Fibroblast of skin of right biceps (primary cell): ENCODE measurements at places on chromosomes 2 and 18.

DNA sequence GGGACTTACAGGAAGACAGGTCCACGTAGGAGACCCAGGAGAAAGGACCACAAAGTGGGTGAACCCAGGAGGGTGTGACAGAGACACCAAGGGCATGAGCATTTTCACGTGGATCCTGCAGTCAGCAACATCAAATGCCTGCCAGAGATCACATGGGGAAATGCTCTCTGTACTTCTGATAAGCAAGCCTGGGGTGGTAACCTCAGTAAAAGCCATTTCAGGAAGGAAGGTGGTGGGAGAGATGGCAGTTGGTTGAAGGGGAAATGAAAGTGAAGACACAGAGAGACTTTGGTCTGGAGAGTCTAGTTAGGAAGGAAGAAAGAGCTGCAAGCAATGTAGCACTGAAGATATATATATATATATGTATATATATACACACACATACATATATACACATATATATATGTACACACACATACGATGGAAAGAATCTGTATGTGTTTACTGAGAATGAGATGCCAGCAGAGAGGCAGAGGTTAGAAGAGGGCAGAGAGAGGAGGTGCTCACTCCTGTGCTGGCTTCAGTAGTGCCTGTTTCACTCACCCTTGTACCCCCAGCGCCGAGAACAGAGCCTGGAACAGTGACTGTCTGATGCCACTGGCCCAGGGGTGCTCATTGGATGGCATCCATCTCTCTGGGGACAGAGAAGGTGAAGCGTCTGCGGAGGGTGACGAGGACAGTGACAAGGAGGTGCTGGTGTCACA is 314.9 kb downstream of the AFF3 start:
- DNase-seq: no peak

- no peak for DNase-seq
Measured at GRCh38 chr18:29596959-29597358, 1420.0 kb upstream of the CDH2 start.

GRCh38 chr2:47838249-47838648 is 55.3 kb downstream of the MSH6 start:
- no peak for DNase-seq

GRCh38 chr2:96251721-96252292 is 14.0 kb downstream of the TMEM127 start:
- DNase-seq: peak; percentile 80

GRCh38 chr2:63053081-63053888 is 2.7 kb downstream of the OTX1 start:
- no peak for DNase-seq

GRCh38 chr2:147844697-147845410 is at the start of gene ACVR2A:
TSS of gene ACVR2A (plus strand) at chr2:147845029. CDS start at chr2:147845153, 124 bp downstream.
- peak; percentile 31 for DNase-seq

GRCh38 chr2:120802158-120802557 is 66.5 kb downstream of the GLI2 start:
- DNase-seq: peak; percentile 36

DNA sequence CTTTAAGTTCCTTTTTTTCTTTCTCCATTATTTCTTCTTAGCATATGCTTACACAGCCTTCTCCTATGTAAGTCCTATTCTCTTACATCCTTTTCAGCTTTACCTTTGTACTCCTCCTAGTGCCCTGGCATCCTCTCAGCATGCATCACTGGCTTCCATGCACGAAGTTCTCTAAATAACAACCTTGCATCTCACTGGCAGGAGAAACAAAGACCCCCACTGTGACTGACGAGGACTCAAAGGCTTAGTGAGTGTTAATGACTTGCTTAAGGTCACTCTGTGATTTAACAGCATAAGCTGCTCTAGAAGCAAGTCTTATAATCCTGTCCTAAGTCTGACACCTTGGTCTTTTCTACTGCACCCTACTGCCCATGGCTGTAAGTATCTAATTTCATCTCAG is 1236.0 kb upstream of the CELF4 start:
- no peak for DNase-seq

DNA sequence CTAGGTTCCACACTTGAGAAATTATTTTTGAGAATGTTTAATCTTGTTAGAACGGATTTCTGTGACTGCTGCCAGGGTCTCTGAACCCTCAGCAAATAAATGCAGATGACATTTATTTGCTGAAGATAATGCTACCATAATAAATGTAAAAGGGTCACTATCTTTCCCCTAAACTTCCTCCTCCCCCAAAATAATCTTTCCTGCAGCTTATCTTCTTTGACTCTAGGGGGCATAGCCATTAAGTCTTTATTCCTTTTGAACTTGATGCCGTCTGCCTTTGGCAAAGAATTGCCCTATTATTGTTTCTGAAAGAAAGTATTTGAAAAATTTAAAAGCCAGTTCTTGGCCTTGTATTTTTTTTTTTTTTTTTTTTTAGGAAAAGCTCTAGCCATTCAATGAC is 63.6 kb upstream of the ACSL3 start:
- peak; percentile 43 for DNase-seq

DNA sequence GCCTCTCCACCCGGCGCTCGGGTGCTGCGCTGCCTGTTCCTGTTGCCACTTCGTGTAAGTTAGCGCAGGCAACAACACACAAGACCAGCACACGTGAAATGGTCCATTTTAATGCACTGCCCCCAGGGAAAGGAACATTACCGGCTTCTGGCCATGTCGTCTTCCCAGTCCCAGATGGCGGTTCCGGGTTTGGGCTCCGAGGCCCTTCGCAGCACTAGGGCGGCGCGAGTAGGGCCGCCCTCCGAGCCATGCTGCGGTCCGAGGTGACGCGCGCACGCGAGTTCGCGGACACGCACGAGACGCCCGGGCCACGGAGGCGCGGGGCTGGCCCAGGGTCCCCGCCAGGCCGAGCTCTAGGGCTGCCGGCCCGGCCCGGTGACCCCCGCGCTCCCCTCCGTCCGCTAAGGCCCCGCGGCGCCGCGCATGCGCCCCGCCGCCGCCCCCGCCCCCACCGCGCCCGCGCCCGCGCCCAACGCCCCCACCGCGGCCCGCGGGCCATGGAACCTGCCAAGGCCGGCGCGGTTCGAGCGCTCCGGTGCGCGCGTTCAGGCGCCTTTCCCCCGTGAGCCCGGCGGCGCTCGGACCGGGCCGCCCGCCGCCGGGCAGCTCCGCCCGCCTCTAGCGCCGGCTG is 367 bp upstream of the ZNF236 start:
- peak; percentile 48 for DNase-seq

- no peak for DNase-seq
Measured at GRCh38 chr2:107380912-107381311, 445.8 kb upstream of the RGPD4 start.

- no peak for DNase-seq
Measured at GRCh38 chr2:5660591-5660990, 31.6 kb upstream of the SOX11 start.

- DNase-seq: peak; percentile 83
Measured at GRCh38 chr2:200306196-200306930, at the start of gene SPATS2L. TSS of gene SPATS2L (plus strand) at chr2:200306693. CDS start at chr2:200389245, 82,552 bp downstream.

DNA sequence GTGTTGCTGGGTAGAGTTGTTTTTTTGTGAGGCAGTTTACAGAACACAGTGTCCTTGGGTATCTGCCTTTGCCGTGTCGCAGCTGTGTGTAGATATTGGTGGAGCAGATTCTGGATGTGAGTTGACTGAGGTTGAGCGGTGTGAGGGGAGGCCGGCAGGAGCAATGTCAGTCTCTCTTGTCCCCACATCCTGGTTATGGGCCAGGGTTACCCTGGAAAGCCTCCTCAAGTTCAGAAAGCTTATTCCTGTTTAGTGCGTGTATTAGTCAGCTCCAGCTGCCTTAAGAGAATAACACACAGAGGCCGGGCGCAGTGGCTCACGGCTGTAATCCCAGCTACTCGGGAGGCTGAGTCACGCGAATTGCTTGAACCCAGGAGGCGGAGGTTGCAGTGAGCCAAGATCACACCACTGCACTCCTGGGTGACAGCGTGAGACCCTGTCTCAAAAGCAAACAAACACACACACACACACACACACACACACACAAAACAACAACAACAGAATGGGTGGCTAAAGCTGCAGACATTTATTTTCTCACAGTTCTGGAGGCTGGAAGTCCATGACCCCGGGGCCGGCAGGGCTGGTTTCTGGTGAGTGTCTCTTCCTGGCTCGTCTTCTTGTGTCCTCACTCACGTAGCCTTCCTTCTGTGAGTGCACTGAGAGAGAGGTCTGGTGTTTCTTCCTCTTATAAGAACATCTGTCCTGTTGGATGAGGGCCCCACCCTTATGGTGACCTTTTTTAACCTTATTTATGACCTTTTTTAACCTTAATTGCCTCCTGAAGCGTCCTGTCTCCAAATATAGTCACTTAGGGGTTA is 5.1 kb downstream of the NCK2 start:
- DNase-seq: no peak

- DNase-seq: no peak
Measured at GRCh38 chr2:120761911-120762310, 26.2 kb downstream of the GLI2 start.

- DNase-seq: no peak
Measured at GRCh38 chr2:3091696-3092095, 285.9 kb downstream of the EIPR1 start.

GRCh38 chr2:66532972-66533868 is 98.3 kb downstream of the MEIS1 start:
- no peak for DNase-seq

DNA sequence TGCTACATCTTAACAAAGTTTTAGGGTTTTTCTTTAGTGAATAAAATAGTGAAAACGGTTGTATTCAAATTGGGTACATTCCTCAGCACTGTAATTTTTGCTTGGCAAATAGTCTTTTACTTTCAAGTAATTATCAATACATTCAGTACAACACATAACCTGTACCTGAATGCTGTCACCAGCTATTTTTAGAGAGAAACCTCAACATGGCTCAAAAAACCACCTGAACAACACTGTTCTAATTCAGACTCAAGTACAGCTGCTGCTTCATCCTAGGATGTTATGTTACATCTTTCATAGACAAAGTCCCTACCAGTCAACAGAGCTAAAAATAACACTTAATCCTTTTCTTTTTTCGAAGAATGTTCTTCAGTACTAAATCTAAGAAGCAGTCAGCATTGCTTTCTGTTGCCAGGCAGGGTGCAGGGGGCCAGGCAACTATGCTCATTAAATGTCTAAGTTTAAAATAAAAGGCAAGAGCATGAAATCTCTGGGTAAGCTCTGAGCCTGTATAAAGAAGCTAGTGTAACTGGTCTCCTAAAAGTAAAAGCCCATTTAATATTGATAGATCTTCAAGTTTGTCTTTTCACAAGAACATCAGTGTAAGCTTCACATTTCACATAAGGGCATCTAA is 20.5 kb downstream of the PDIA6 start:
- no peak for DNase-seq

- DNase-seq: no peak
Measured at GRCh38 chr18:37612524-37613252, 47.1 kb upstream of the CELF4 start.

DNA sequence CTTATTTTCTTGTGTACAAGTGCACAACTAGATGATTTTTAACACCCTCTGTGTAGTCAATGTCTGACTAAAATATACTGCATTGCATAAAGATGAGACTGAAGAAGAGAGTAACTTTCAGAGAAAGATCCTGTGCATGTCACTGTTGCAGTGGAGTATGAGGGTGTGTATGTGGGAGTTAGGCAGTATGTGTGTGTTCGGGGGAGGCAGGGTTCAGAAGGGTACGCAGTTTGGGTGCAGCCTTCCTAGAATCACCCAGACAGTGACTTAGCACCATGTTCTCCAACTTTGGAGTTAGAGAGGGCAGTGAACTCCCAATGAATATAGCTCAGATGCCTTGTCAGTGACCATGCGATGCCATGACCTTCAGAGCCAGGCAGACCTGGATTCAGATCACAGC is 84.6 kb downstream of the LRATD1 start:
- no peak for DNase-seq

GRCh38 chr2:233375490-233376314 is 21.4 kb downstream of the DGKD start:
- no peak for DNase-seq

DNA sequence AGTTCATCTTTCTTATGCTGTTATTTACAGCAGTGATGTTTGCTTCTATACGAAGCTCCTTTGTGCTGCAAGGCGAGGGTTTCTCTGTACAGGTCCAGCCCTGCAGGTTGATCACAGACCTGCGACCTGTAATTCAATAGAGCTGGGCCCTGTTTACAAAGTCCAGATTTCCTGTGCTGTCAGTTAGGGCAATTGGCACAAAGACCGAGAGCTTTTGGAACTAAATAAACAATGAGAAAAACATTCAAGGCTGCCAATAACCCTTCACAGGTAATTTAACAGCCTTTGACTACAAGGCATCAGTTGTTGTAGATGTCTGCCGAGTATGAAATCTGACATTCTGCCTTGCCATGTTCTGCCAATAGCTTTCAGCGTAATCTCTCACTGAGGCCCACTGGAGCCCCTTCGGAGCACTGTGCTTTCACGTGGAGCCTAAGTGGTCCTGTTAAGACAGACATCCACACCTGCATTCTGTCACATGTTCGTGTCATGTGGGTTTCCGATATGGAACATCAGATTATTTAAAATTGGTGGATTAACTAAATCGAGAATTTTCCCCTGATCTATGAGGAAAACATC is 232.5 kb downstream of the PTGR3 start:
- DNase-seq: no peak

DNA sequence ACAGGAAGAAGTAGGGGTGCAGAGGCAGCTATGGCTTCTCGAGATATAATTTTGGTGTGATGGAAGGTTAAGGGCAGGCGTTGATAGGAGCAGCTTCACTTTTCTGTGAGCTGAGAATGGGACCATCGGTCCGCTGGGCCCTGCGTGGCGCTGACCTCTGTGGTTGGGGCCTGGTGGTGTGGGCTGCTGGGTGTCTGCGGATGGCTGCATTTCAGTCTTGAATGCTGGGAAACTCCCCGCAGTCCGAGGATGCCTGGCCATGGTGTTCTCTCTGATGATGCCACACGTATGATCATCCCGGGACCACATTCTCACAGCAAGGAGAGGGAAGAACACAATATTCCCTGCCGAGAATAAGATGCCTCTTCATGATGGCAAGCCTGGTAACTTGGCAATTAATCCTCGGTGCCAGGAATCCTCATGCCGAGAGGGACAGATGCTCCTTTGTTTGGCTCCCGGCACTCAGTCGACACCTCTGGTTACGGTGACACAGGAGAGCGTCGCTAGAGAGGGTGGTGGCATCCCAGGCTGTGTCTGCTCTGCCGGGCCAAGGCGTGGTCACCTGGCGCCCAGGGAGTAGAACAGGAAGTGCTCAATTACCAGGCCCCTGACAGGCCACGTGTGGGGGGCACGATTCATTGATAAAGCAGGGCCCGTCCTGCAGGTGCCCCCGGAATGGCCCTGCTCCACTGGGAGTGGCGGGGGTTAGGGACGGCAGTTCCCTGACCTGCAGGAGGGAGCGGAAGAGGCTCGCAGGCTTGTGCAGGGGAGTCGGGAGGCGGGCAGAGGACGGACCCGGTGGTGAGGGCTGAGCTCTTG is 119.4 kb upstream of the CTDP1 start:
- DNase-seq: no peak

GRCh38 chr2:181678861-181679543 is 1.3 kb downstream of the NEUROD1 start:
- DNase-seq: no peak

DNA sequence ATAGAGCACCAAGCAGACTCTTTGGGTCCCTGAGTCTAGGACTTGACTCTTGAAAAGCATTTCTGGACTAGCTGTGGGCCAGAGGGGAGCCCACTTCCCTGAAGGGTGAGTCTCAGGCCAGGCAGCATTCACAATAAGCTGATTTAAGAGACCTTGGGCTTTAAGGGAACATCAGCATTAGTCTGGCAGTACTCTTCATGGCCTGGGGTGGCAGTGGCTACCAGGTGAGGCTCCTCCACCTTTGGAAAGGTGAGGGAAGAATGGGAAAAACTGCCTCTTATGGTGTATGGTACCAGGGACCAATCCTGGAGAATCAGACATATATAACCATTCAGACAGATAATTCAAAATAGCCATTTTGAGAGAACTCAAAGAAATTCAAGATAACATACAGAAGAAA is 599.9 kb upstream of the POU3F3 start:
- DNase-seq: no peak
